ENCODE measurements at places on chromosomes 7 and 10.

DNA sequence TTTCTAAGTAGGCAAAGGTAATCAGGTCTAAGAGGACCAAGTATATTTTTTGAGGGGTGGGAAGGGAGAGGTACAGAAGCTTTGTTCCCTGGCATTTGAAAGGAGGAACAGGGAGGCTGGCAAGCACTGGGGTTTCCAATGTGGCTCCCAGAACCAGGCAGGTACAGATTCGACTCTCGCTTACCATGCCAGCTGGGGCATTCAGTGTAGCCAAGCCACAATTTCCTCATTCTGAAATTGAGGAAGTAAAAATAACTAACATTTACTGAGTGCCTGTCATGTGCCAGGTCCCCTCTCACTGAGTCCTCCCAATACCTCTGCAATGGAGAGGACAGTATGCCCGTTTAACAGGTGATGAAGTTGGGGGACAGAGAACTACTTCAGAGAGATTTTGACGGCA lies 45.9 kb upstream of the BET1 start:
- no peak for DNase-seq

DNA sequence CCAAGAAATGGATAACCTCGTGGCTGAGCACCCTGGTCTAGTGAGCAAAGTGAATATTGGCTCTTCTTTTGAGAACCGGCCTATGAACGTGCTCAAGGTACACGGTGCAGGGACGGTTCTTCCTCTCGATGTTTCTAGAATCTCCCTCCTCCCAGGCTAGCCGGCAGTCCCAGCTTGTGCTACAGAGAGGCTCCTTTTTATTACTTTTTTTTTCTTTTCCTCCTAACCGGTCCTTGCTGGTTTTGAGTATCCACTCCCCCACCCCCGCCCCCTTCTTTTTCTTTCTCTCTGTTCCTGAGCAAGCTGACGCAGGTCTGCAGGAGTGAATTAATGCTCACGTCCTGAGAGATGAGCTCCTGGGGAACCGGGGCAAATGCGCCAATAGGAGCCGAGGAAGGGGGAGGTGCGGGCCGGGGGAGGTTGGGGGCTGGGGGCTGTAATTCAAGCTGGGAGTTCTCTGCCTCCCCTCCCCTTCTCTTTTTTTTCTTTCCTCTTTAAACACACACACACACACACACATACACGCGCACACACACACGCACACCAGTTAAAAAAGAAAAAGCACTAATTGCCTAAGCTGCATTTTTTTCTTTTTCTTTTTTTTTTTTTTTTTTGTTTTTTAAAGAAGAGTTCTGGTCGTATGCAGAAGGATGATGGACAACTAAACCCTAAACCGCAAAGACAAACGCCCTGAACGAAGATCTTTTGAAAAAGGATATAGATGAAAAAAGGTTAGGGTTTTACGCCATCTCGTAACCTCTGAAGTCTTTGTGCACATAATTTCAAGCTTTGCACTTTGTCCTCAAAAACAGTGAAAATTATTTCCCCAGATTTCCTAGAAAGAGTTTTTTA lies 6.6 kb downstream of the CPA2 start:
- DNase-seq: peak; percentile 87

GRCh38 chr7:18504965-18505364 lies 9.4 kb downstream of the HDAC9 start:
- no peak for DNase-seq

DNA sequence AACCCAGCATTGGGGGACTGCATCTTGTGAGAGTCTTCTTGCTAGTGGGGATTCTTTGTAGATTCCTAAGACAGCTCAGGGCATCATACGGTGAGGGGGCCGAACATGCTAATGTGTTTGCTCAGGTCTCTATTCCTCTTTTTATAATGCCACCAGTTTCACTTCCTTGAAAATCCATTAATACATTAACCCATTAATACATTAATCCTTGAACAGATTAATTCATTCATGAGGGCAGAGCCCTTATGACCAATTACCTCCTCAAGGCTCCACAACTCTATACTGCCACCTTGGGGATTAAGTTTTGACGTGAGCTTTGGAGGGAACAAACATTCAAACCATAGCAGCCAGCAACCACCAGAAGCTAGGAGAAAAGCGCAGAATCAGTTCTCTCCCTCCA lies 67.2 kb upstream of the POT1 start:
- no peak for DNase-seq

GRCh38 chr10:130017631-130018022 lies 53.6 kb upstream of the EBF3 start:
- DNase-seq: no peak

- DNase-seq: no peak
These were observed 12.8 kb downstream of the IFIT2 start for GRCh38 chr10:89314676-89315075.

GRCh38 chr10:94292434-94293090 lies 70.2 kb downstream of the NOC3L start:
- DNase-seq: no peak

- DNase-seq: no peak
These were observed 65.4 kb downstream of the MGAM2 start for GRCh38 chr7:142176901-142177300.

GRCh38 chr10:44102726-44103255 lies 282.1 kb downstream of the CXCL12 start:
- DNase-seq: no peak

DNA sequence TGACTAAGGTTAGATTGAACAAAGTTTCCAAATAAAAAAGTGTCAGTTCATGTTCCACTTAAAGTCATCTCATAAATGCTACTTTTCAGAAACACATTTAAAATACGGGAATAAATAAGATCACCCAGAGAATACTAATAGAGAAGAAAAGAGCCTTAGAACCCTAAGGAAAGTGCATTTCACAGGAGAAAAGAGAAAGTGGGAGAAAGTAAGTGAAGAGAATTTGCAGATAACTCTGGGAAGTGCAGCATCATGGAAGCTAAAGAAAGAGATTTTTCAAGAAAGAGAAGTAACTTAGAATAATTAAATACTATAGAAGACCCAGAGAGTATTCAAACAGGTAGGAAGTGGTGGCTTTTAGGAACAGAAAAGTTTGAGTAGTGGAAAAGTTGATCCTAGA lies 132.6 kb downstream of the VTI1A start:
- DNase-seq: no peak

GRCh38 chr10:51926337-51926736 lies 226.9 kb upstream of the CSTF2T start:
- DNase-seq: no peak

- DNase-seq: no peak
These were observed 2.0 kb downstream of the CUL1 start for GRCh38 chr7:148700661-148701064.

- DNase-seq: no peak
These were observed 272.4 kb downstream of the CREB5 start for GRCh38 chr7:28684650-28685241.

GRCh38 chr7:86818903-86819302 lies 175.2 kb downstream of the GRM3 start:
- no peak for DNase-seq

- no peak for DNase-seq
These were observed 23.2 kb downstream of the UPF2 start for GRCh38 chr10:12019283-12019971.

DNA sequence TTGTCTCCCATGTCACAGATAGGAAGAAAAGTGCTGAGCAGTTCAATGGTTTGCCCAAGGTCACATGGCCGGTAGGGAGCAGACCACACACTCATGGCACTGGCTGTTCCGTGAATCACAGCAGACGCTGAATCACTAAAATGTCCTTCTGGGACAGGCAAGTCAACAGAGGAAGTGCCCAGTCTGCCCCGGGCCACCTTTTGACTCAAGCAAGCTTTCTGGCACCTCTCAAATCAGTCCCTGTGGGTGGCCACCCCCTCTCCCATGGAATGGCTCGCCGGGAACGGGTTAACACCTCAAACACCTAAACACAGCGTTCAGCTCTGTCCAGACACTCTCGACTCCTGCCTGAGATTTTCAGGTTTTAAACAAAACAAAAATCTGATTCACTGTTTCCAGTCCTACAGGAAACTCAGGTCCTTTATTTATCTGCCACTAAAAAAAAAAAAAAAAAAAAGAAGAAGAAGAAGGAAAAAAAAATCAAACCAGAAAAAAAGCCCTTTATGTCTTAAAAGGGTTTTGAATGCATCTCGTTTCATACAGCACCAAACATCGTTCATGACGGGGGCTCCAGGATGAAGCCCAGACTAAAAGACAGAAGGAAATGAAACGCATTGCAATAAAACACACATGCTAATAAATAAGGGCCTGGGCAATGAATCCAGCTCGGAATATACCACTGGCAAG lies 15.5 kb downstream of the CARD11 start:
- DNase-seq: no peak

GRCh38 chr7:140640060-140640637 lies 464 bp downstream of the DENND2A start:
- DNase-seq: peak; percentile 41

DNA sequence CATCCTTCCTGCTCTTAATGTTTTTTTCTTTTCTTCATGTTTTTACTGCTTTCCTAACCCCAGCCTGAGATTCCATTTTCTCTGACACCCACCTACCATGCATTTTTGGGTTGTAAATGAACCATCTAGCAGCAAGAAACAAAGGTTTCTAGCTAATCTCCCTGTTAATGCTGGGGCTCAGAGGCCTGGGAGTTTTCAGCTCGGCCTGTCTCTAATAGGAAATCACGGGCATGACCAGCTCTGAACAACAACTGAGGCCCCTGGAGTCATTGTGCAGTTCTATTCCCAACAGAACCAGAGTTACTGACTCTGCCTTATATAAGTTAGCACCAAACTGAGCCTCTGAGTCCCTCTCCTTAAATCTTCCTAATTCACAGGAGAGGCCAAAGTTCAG lies 134.8 kb downstream of the CFAP58 start:
- DNase-seq: no peak

- DNase-seq: no peak
These were observed 148.0 kb downstream of the MAPK8 start for GRCh38 chr10:48454302-48455054.

GRCh38 chr10:64732372-64732957 lies 1211.3 kb downstream of the REEP3 start:
- no peak for DNase-seq

GRCh38 chr10:56231436-56231835 lies 129.6 kb downstream of the ZWINT start:
- no peak for DNase-seq

GRCh38 chr7:37709631-37710509 lies 26.3 kb downstream of the GPR141 start:
- DNase-seq: no peak

DNA sequence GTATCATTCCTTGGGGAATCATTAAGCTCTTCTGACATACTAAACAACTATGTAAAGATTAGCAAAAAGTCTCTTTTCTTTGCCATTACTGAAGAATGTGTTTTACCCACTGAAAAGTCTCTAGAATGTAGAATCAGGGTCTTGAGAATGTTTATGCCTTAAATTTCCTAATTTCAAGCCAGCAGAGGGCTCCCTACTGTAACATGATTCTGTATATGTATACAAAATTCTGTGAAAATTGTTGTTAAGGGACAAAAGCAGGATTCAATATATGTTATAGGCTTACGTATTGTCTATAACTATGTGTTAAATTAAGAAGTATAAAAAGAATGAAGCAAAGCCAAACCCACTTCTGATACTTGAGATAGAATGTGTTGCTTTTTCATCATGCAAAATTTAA lies 296.9 kb upstream of the DGKB start:
- DNase-seq: no peak

DNA sequence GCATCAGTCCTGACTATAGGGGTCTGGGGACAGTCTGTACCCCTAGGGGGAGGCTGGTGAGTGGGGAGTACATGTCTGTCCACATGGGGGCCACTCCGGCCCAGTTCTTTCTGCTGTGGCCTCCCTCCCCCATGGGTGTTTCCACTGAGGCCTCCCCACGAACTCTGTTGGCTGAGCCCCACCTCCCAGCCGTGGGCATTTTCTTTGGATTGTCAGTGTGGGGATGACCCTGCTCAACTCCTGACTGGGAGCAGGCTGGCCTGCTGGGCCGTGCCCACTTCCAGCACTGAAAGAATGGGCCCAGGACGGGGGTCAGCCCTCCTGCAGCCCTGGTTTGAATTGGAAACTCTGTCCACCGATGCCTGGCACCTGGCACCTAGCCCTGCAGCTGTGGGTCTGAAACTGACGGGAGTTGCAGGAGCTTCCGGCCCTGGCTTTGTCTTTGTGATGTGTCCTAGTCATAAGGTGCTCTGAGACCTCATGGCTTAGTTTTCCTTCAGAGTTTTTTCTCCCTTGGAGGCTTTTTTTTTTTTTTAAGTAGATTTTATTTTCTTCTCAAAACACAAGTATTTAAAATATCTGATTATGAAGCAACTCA lies 46.5 kb downstream of the LHPP start:
- DNase-seq: no peak

DNA sequence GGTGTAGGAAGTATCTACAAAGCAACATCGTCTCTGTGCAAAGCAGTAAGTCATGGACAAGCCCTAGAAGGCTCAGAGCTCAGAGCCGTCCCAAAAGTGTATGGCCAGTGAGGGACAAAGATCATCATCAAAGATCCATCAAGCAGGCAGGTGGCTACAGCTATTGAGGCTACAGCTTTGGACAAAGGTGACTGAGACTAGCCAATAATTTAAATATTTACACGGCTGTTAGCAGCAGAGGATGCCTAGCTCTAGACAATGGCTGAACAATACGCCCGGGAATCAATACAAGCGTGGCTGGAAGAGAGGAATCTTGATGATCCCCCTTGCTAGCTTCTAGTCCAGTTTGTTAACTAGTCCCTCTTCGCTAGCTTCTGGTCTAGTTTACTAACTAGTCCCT lies 17.9 kb downstream of the NMT2 start:
- DNase-seq: no peak

GRCh38 chr7:137960020-137960419 lies 41.9 kb downstream of the CREB3L2 start:
- DNase-seq: no peak

DNA sequence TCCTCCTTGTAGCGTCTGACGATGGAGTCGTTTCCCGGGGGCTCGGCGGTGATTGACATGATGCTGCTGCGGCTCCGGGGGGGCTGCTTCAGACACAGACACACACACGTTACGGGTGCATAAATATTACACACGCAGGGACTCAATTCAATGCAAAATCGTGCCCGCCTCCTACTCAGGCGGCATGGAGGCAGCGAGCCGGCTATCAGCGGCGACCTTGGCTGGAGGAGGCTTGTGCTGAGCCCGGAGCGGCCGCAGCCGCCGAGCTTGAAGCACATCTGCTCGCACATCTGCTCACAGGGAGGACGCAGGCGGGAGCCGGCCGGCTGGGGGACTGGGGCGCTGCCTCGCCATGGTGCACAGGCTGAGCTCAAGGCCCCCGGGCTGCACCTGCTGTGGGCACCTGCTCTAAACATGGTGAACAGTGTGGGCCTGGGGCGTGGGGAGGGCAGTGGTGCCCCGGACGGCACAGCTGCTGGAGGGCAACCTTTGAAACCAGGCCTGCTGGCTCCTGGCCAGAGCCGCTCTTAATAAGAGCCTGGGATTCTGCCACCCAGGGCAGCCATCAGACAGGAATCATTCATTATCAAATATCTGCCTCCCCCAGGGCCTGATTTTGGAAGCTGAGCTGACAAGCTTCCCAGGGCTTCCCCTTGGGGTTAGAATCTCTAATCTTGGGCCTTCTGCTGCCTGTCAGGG lies 84.7 kb upstream of the GNA12 start:
- DNase-seq: no peak

DNA sequence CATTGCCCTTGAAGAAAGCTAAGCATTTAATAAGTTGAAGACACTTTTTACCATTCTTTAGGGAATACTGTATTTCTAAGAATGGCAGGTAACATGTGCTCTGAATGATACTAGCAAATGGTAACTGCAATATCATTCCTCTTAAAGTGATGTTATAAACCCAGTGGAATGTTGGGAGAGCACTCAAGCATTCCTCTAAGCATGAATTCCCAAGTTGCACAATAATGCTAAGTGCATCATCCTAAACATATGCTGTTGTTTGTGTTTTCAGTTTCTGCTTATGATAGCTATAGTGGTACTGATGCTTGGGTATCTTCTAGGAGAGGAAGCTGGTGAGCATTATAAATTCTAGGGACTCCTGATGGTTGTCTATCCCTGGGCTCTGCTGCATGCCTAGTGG lies 673.9 kb downstream of the PHTF2 start:
- DNase-seq: no peak
